Amygdala (tissue), 56 donors: ENCODE measurements at places on chromosomes 4 and X.

GRCh38 chrX:47358387-47359065, 11.9 kb upstream of the ZNF157 start:
- DNase-seq: no peak

DNA sequence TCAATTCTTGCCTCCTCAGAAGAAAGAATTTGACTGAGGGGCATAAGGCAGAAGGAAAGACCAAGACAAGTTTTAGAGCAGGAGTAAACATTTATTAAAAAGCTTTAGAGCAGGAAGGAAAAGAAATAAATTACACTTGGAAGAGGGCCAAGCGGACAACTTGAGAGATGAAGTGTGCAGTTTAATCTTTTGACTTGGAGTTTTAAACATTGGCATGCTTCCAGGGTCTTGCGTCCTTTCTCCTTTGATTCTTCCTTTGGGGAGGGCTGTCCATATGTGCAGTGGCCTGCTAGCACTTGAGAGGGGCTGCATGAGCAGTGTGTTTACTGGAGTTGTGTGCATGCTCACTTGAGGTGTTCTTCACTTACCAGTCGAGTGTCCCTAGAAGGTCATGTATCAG, 275.8 kb upstream of the IL1RAPL1 start:
- DNase-seq: no peak

DNA sequence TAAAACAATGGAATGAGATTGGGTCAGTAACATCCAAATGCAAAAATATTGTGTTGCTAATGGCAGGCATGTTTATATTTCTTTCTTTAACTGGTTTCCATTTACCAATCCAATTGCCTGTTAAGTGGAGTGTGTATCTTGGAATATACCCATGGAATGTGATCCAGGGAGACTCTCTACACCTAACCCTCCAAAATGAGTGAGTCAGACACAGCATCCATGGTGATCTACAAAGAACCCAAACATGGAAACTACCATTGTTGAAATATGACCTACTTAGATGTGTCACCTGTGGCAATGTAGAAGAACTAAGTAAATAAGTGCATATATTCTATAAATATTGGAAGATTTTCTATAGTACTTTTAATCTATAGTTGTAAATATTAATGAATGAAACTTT, 110.3 kb downstream of the AREG start:
- DNase-seq: no peak

DNA sequence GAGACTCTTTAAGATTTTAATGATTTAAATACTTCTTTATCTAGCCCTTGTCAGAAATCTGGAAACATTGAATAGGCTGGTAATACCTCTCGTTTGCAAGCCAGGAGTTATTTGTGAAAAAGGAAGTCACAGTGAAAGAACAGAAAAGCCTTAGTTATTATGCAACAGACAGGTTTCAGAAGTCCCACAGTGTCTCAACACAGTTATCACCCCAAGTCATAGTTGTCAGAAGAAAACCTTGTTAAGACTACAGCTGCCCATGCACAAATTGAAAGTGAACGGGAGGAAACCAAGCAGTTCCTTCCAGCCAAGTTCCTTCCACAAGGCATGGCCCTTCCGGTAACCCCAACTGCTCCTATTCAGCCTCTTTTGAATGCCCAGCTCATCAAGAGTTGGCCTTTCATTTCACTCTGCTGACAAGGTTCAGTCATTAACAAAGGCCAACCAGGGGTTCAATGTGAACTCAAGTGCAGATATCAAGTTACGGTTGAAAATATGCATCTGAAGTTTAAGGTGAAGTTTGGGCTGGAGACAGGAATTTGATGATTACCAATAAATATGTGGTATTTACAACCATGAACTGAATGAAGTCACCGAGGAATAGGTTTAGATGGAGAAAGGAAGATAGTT, 15.6 kb downstream of the ALPK1 start:
- DNase-seq: no peak

DNA sequence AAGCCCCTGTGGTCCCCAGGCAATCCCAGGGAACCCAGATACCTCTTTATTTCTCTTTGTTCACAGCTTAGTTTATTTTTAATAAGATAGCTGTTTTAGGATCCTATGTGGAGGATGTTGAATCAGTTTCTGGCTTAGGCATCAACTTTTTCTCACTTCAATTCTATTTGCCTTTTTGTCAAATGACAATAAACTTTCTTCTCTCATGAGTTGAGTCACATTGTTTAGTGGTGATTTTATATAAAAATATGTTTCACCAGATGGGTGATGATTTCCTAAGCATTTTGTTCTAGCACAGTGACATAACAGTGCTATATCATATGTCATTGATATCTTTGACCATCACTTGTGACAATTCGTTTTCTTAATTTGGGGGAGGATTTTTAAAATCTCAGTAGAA, 198.1 kb upstream of the PUDP start:
- no peak for DNase-seq

DNA sequence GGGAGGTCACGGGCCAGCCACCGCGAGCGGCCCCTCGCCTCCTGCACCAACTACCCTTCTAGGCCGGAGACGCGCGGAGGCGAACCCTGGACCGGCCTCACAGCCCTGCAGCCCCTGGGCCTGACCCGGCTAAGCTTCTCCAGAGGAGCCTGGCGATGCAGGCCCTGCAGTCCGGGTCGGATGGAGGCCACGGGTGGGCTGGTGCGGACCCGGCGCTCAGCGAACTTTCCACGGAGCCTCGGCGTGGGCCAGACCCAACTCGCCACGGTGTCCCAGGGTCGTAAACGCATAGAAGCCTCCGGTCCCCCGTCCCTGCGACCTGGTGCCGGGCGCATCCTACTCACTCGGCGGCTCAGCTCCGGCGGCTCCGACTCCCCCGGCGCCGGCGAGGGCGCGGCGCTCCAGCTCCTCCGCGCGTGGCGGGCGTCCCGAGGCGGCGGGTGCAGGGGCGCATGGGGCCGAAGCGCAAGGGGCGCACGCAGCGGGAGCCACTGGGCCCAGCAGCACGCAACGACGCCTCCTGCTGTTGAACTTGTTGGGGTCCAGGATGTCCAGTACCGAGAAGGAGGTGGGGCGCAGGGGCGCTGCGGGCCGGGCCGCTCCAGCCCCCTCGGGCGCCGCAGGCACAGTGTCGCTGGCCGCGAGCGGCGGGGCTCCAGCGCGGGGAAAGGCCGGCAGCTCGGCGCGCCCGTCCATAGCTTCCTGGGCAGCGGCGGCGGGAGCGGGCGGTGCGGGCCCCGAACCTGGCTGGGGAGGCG, 427 bp downstream of the NKX1-1 start:
- no peak for DNase-seq

GRCh38 chr4:85778632-85779131, 303.7 kb downstream of the ARHGAP24 start:
- DNase-seq: no peak

DNA sequence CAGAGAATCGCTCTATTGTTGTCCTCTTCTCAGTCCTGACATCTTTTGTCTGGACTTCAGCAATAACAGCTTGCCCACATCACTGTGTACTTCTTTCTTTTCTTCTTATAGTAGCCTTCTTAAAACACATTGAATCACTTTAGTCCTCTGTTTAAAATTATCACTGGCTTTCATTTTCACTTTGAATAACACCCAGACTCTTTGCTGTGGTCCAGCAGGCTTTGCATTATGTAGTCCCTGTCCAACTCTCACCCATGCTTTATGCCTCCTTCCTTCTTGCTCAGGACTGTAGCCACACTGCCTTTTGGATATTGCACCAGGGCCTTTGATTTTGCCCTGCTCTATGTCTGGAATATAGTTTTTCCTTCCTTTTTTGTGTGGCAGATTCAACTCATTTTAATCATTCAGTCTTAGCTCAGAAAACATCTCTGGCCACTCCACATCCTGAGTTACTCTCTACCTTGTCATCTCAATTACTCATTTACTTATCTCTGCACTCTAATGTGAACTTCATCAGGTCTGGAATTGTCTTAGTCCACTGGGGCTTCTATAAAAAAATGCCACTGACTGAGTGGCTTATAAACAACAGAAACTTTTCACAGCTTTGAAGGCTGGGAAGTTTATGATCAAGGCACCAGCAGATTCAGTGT, 168.2 kb downstream of the C4orf33 start:
- DNase-seq: no peak

GRCh38 chr4:37430718-37431416, 186.3 kb downstream of the NWD2 start:
- no peak for DNase-seq

- DNase-seq: no peak
Measured at GRCh38 chrX:3526071-3526470, 179.6 kb upstream of the MXRA5 start.

- DNase-seq: no peak
Measured at GRCh38 chr4:55904576-55904975, 44.2 kb upstream of the CEP135 start.

DNA sequence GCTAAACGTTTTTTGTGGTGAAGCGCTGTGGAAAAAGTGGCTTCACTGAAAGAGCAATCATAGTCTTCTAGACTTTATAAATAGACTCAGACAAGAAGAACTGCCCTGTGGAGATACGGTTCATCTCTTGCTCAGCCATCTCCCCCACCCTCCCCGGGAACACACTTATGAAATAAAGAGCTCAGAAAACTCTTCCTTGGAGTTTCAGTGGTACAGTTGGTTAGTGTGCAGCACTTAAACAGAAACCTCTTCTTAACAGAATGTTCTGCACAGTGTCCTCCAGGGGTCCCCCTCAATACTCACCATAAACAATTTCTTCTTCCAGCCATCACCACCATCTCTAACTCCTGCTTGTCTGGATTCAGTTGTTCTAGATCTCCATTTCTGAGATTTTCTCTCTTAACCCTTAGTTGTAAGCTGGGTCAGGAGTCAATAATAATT, 313.0 kb downstream of the ARHGAP10 start:
- no peak for DNase-seq

DNA sequence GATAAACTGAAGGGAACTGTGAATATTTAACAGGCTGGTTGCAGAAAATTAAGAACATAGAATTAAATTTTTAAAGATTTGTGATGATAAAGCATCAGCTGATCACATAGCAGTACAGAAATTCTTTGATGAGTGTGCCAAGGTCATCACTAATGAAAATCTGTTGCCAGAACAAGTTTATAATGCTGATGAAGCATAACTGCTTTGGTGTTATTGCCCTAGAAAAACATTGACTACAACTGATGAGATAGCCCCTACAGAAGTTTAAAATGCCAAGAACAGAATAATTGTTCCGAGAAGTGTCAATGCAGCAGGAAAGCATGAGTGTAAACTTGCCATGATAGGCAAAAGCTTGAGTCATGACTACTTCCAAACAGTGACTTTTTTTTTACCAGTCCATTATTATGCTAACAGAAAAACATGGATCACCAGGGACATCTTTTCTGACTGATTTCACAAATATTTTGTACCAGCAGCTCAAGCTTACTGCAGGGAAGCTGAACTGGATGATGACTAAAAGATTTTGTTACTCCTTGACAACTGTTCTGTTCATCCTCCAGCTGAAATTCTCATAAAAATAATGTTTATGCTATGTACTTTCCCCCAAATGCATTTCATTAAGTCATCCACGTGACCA, 1136.6 kb downstream of the FAT4 start:
- no peak for DNase-seq

GRCh38 chr4:1981251-1982058, 27.3 kb downstream of the NELFA start:
- DNase-seq: no peak

- no peak for DNase-seq
Measured at GRCh38 chr4:112144546-112145325, 518 bp upstream of the FAM241A start.

DNA sequence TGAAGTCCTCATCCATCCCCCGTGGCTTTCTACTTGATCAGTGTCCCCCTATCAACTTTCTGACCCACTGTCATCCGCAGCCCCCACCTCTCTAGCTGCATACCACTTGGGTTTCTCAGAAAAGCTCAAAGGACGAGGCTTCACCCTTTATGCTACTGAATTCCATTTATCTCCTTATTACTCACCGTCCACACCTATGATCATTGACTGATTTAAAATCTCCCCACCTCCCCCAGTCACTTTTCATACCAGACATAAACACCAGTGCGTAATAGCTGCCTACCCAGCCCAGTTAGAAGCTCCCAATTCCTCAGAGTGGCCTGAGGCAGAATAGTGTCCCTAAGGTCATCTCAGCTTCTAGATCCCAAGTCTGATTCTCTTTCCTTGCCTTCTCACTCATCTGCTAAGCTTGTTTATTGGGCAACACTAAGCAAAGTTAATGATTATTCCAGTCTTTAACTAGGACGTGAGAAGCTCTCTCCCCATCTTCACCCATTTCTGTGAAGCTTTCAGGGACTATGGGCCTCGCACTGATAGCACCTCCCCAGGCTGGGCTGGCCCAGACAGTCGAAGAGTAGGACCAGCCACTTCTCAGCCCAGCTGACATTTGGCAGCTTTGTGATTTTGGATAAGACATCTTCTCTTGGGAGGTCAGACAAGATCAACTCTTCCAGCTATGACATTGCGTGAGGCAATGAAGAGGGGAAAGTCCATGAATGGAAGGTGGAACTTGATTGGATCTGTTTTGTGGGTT, 7.2 kb upstream of the DDX60L start:
- DNase-seq: no peak

DNA sequence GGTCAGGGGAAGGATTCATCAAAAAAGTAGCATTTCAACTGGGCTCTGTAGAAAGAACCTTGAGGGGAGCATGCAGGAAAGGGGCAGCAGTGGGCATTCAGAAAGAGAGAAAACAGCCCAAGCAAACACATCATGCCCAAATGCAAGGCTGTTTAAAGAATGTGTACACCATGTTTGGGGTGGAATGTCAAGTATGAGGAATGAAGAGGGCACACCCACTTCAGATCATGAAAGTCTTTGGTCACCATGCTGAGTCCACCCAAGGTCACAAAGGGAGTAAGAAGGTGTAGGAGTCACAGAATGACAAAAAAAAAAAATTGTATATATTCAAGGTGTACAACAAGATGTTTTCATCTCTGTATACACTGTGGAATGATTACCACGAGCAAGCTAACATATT, 9.4 kb downstream of the S100G start:
- no peak for DNase-seq

DNA sequence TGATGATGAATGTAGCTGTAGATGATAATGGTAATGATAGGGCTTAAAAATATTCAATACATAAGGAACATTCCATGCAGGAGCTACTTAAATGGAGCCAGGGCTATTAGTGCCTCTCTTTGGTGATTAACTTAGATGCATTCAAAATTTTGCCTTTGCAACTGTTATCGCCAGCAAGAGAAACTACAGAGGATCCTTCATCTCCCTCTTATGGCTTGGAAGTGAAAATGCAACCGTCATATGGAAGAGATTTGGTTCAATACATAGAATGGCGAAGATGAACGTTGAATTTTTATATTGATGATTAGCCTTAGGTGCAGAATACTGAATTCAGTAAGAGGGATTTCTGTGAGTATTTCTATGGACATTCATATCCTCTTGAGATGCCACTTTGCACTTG, 134.5 kb upstream of the NLGN4X start:
- DNase-seq: no peak

- no peak for DNase-seq
Measured at GRCh38 chr4:84366907-84367306, 132.2 kb downstream of the NKX6-1 start.

- no peak for DNase-seq
Measured at GRCh38 chr4:129822701-129823100, 726.7 kb downstream of the C4orf33 start.
